ENCODE measurements at places on chromosomes 16 and 17.
A peak's percentile ranks its signal among the peaks of the same experiment; 100 is the strongest.

DNA sequence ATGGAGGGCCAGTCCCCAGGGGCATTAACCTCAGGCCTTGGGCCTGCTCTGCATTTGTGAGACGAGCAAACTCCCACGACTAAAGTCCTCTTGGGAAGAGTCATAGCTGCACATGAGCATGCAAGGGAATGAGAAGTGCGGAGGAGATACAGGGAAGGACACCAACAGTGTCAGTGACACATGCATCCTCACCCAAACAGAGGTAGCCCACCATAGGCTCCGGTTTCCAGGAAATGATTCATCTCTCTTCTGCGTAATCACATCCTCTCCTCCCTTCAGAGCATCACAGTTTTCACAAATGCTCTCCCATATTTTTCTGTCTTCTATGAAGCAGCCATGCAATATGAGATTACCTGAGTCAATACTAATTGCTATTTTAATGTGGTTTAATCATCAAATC, 725.7 kb upstream of the GOT2 start:
- DNase-seq = peak; percentile 45

DNA sequence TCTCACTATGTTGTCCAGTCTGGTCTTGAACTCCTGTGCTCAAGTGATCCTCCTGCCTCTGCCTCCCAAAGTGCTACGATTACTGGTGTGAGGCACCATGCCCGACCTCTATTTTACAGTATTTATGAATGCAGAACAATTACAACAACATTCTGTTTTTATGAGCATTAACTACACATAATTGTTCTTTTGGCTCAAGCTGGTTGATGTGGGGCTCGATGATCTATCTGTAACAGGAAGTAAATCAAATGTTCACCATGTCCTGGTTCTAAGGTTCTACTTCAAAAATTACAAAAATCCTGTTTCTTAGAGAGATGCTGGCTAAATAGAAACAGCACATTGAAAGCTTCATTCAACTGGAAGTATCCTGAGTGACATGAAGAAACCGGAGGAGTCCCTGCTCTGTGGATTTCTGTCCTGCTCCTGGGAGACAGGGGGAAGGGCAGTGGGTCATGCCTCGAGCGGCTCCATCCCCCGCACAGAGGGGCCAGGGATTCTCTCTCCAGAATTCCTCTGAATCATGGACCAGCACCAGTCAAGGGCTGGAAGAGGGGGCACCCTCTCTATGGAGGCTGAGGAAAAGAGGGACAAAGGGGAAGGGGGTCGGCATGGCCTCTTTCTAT, 31.5 kb downstream of the FA2H start:
- no peak for DNase-seq

DNA sequence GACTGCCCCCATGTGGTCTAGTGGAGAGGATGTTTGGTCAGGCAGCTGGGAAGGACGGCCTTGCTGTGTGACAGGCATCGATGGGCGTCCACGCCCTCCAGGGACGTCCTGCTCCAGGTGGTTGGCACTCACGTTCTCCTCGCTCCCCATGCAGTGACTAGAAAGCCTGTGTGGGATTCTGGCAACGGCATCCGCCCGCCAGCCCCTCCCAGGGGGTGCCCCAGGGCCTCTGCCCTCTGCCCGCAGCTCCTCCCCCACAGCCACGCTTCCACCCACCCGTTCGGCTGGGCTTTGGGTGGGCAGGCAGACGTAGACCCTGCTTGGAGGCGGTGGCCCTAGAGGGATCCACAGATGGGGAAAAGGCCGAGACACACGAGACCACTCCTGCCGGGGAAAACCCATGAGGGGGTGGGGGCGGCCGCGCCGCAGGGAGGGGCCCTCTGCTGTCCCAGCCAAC, 4.7 kb upstream of the IL17C start:
- peak; percentile 50 for DNase-seq

DNA sequence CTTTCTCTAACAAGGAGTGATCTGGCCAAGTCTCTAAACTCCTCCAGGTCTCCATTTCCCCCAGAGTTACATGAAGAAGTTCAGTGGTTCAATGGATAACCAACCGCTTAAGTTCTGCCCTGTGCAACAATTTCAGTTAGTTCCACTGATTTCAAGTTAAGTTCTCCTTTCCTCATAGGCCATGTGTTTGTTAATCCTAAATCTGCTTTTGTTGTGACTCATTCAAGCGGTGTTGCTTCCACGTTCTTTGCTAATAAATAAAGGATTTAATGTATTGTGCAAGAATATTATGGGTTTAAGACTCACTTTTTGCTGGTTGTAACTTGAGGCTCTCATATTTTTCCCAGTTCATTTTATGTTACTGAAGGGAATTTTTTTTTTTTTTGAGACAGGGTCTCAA, 36.3 kb downstream of the GNA13 start:
- no peak for DNase-seq

DNA sequence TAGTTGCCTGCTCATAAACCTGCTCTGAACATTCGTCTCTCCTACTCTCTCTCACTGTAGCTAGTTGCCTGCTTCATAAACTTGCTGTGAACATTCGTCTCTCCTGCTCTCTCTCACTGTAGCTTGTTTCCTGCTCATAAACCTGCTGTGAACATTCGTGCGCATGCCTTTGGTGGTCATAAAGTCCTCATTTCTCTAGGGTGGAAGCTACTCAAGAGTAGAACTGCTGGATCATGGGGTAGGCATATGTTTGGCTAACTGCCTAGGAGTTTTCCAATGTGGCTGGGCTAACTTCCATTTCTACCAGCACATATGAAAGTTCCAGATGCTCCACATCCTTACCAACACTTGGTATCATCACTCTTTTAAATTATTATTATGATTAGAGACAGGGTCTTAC, 174.6 kb upstream of the RPH3AL start:
- no peak for DNase-seq

- DNase-seq = no peak
Observed at GRCh38 chr16:59242556-59242955, 508.4 kb upstream of the GOT2 start.

- no peak for DNase-seq
Observed at GRCh38 chr17:61507383-61508066, 55.3 kb downstream of the TBX4 start.

GRCh38 chr17:78808163-78808562, 26.1 kb upstream of the CYTH1 start:
- peak; percentile 46 for DNase-seq

GRCh38 chr16:31270795-31271194, 11.0 kb downstream of the ITGAM start:
- no peak for DNase-seq

GRCh38 chr16:4879049-4879448, 31.8 kb downstream of the UBN1 start:
- DNase-seq = peak; percentile 27

GRCh38 chr17:82361885-82362633, 3.0 kb downstream of the TEX19 start:
- DNase-seq = no peak

DNA sequence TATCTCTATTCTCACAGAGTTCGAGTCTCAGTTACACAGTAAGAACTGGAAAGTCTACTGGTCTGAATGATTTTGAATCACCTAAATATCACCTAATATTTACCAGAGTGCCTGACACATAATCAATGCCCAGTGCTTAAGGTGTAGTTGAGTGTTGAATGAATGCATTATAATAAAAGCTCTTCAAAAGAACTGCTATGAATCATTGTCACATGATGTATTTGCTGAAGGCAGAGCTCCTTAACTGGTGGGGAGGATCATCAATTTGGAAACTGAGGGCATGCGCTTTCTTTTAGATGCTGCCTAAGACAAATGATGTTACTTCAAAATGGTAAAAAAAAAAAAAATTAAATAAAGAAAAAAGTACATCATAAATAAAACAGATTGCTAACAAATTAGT, 359.4 kb upstream of the KIF2B start:
- DNase-seq = no peak

GRCh38 chr17:51527225-51527982, 267.1 kb downstream of the UTP18 start:
- DNase-seq = no peak

Measured in RKO (cell line).